ENCODE measurements at places on chromosomes 7 and 10.

DNA sequence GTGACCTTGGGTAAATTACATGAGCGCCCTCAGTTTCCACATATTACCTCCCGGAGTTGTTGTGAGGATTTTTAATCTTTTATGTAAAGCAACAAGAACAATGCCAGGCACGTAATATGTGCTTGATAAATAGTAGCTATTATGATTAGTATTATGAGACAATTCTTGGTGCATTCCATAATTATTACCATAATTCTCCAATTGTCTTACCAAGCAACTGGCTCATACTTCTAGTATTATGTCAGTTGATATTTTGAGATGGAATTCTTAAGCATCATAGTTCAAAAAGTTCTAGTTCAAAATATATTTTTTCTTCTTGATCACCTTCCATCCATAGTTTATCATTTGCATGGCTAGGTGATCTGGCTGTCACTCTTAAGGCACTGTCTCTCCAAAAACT is 259.0 kb downstream of the BBS9 start:
- DNase-seq = no peak

DNA sequence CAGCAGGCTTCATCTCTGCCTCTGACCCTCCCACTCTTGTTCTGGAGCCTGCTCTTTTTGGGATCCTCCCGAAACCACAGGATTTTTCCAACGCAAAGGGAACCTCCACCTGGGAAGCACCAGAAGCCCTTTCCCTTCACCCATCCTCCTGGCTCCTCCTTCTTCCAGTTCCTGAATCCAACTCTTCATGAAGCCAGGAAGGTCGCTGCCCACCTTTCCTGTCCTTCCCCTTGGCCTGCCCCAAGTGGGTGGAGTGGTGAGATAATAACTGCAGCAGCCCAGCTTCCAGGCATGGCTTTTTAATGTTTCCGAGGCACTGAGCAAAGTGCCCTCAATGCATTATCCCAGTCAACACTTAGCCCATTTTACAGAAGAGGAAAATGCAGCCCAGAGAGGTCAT is 70.8 kb upstream of the EEPD1 start:
- no peak for DNase-seq

DNA sequence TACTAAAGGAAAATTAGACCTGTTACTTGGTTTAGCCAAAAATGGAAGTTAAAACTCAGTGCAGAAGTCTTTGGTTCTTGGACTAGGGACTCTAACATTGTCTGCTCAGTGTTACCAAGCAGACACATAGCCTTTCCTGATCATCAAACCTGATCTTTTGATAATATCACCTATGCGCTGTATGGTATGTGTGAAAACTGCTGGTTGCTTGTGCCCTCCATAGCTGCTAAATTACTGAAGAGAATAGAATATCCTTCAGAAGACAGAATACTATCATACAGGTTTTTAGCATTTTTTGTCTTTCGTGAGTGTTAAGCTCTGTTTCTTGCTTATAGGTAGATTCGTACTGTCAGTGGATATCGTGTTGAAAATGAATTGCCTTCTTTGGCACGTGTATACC is 68.7 kb downstream of the ST7 start:
- DNase-seq = no peak

- no peak for DNase-seq
These were observed 17.1 kb upstream of the HTR5A start for GRCh38 chr7:155053002-155053401.

DNA sequence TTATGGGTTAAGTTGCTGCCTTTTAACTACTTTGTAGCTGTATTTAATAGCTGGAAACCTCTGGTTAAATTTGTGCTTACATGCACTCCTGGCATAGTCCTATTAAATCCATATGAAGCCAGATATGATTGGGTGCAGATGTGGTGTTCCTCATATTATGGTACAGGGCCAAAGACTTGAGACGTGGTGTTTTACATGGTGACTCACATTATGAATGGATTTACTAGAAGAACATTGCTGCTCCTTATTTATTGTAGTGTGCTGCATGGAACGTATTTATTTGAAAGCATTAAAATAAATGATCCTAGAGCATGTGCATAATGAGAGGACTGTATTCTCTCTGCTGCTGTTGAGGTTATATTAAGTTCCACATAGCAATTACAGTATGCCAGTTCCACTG is 224.1 kb downstream of the SLC25A13 start:
- no peak for DNase-seq

DNA sequence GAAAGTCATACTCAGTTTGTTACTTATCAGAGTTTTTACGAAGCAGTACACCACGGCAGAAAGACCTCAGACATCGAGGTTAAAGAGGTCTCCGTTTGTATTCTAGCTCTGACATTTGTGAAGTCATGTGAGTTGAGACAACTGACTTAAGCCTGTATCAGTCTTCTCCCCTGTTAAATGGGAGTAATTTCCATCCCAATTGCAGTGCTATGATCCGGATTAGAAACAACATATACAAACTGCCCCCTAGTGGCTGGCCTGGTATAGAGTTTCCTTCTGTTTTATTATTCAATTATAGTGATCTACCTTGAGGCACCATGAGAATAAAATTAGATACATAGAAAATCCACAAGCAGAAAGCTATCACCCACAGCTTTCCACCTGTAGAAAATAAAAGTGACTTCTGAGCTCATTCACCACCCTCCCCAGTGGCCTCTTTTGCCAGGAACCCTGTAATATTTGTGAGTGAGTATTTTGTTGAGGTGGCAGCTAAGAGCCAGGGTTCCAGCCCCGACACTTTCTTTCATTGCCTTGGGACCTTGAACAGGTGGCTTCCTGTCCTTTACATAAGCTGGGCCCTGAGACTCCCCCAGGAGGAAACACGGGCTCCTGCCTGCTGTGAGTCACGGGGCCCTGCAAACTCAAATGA is 607.2 kb upstream of the MGMT start:
- no peak for DNase-seq

DNA sequence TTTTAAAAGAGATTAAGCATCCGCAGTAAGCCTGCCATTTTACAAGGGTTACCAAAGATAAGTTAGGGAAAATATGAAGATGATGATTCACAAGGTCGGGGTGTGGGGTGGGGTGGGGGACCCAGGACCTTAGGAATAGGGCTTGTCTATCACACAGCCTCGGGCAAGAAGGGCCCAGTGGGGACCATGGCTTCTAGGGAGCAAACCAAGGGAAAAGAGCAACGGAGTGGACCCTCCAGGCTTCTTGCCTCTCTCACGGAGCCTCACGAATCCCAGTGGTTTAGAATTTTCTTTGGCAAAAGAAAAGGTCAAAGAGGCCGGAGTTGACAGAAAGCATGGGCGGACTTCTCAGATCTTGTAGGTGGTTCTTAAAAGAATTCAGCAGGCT is 1.3 kb downstream of the PRKCQ start:
- no peak for DNase-seq

DNA sequence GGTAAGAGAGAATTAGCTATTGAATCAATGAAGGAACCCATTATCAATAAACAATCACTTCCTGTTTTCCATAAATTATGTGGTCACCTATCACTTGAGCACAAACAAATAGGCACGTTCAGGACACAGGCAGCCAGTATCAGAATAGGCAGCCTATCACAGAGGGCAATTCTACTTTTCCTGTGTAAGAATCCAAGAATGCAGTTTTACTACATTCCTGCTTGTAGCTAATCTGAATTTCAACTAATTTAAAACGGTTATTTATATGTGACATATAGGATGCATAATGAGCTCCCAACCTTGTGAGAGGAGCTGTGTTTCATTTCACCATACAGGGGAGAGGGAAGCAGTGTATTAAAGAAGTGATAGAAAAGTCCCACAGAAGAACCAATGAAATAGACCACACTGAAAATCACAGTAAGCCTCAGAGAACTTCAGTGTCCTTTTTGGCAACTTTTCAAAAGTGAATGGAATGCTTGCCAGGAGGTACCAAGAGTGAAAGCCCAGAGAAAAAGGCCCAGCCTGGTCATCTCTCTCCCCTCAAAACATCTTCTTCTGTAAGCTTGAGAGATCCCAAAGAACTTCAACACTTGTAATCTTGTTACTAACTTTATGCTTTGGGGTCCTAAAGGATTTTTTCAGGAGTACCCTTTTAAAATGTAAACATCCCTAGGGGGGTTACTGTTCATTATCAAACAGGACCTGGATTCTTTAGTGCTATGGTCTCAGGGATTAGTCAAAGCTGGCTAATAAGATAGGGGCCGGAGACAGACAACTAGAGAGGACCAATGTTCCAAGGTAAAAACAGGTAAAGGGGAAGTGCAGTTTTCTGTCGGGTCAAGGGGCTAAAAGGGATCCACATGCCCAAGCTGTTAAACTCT is 1.3 kb downstream of the IMMP2L start:
- DNase-seq = no peak

DNA sequence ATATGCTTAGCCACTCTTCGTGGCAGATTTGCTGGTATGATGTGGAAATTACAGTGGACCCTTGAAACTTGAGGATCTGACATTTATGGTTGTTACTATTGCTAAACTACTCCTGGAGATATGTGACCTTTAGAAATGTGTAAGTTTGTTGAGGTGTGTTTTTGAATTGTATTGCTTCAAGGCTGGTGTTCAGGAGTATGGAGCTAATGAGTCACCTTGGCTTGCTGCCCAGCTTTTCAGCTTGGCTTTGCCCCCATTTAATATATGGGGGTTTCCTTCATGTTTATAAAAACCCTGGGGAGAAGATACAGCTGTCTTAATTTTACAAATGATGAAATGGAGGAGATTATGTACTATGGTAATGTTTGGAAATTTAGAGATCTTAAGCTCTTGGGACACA is 11.6 kb downstream of the HBP1 start:
- DNase-seq = peak; percentile 51

DNA sequence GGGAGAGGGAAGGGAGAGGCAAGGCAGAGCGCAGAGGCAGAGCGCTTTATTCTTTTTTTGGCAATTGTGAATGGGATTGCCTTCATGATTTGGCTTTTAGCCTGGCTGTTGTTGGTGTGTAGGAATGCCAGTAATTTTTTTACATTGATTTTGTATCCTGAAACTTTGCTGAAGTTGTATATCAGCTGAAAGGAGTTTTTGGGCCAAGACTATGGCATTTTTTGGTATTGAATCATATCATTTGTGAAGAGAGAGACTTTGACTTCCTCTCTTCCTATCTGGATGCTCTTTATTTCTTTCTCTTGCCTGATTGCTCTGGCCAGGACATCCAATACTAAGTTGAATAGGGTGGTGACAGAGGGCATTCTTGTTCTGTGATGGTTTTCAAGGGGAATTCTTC is 291.3 kb downstream of the REEP3 start:
- DNase-seq = no peak

- DNase-seq = no peak
These were observed 81.8 kb downstream of the NT5C2 start for GRCh38 chr10:103111031-103111917.

- no peak for DNase-seq
These were observed 31.3 kb downstream of the KIN start for GRCh38 chr10:7756360-7756992.
